ENCODE measurements at places on chromosomes 3 and 15.

GRCh38 chr3:157626817-157627216 is 123.6 kb upstream of the VEPH1 start:
- no peak for DNase-seq

- no peak for DNase-seq
These were observed 1.4 kb upstream of the CHMP2B start for GRCh38 chr3:87225659-87226058.

DNA sequence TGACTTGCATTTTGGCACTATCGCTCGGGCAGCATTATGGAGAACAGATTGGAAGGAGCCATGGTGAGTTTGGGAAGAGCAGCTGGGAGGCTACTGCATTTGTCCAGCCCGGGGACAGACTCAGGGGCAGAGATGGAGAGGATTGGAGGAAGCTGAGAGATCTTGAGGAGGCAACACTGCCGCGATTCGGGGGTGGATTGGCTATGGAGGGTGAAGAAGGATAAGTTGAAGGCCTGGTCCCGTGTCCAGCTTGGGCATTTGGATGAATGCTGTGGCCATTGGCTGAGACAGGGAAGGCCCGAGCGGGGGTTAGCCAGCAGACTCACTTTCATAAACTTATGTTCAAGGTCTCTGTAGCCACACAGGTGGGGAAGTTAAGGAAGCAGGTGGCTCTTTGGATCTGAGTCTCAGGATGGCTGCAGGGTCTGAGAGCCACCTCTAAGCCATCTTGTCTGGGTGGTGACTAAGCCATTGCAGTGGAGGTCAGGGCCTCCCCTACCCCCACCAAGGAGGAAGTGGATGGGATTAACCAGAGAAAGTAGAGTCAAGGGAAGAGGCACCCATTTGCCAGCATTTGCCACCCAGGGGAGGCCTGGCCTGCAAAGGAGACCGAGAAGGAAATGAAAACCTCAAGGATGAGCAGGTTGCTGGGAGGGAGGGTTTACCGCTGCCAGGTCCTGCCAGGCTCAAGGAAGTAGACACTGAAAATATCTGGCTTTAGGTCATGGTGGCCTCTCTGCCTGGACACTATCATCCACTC is 144.0 kb upstream of the TLE3 start:
- DNase-seq, result no peak

GRCh38 chr3:160003520-160004128 is 15.0 kb downstream of the IL12A start:
- peak; percentile 65 for DNase-seq

- no peak for DNase-seq
These were observed 7.8 kb upstream of the FAM174B start for GRCh38 chr15:92663250-92663951.
